ENCODE measurements at places on chromosomes 13 and 19.

DNA sequence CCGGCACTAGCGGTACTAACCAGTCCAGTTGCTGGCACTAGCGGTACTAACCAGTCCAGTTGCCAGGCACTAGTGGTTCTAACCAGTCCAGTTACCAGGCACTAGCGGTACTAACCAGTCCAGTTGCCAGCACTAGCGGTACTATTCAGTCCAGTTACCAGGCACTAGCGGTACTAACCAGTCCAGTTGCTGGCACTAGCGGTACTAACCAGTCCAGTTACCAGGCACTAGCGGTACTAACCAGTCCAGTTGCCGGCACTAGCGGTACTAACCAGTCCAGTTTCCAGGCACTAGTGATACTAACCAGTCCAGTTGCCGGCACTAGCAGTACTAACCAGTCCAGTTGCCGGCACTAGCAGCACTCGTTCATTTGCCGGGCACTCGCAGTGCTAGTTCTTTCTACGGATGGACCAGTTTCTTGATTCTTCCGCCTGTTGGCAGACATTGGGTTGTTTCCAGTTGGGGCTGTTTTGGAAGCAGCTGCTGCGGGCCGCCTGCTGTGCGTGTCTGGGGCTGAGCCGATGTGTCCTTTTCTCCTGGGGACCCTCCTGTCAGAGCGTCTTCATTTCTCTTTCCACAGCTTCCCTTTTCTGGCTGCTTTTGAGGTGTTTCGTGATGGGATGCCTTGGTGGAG is 123.4 kb upstream of the MCF2L start:
- no peak for DNase-seq

DNA sequence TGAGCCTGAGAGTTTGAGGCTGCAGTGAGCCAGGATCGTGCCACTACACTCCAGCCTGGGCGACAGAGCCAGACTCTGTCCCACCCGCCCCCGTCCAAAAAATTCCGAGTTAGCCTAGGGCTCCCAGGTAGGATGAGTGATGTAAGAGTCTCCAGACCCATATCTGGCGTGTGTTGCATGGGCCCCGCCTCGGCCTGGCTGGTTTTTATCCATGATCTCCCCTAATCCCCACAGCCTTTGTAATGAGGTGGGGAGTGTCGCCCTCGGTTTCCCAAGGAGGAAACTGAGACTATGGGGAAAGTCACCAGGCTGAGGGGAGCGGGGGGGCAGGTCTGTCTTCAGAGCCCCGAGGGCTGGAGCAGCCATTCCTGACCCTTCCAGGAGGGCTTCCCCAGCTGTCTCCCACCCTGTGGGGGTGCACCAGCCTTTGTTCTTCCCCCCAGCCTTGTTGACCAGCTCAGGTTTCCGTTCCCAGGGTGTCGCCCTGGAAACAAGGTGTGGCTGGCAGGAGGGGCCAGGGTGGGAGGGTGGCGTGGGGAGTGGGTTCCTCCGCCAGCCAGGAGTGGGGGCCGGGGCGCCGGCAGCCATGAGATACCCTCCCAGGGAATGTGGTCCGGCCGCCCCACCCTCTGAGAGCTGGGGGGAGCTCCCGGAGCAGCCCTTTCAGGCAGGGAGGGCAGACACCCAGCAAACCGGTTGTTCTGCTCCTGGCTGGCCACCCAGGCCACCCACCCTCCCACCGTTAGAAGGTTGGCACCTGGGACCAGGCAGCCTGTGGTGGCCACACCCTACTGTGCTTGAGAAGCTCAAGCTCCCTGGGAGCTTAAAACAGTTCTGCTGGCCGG is 11.5 kb downstream of the MYH14 start:
- DNase-seq = no peak

- peak; percentile 67 for DNase-seq
Measured at GRCh38 chr19:50461066-50461875, 15.0 kb upstream of the EMC10 start.

DNA sequence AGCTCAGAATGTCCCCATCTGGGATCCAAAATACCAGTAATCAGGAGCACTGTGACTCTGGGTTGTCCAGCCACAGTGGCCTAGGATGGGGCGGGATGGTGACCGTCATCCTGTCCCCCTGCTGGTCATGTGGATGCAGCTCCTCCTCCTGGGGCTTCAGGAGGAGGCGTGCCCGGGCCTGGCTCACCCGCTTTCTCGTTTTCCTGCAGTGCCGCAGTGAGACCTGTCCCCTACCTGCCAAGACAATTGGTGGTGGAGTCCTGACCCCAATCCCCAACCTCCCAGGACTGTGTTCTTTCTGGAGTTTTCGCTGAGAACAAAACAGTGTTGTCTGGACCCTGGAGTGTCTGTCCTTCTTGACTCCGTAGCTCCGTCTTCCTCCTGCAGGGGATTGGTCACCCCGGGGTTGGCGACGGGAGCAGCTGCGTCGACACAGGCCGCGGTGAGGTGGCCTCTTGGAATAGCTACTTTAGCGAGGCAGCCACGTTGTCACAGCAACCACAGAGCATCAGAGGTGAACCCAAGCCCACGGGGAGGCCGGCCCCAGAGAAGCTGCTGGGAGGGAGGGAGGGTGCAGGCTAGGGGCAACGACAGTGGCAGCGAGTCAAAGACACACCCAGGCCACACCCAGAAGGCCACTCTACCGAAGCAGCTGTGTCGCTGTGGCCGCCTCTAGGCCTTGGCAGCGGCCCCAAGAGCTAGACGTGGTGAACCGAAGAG is 10.2 kb upstream of the EMC10 start:
- peak; percentile 52 for DNase-seq
